ENCODE measurements at places on chromosomes 3 and 15. TPM values are rescaled to one million over a fixed set of nuclear protein-coding genes. Genes with fewer than 3 reads are reported as not detected.

The ROPN1B gene
- total RNA-seq: not detected

The FBN1 gene
- 253 TPM for total RNA-seq

The SLC24A5 gene
- total RNA-seq: not detected

GRCh38 chr15:77855871-77856270 lies 221.6 kb downstream of the TBC1D2B start:
- no peak for DNase-seq

DNA sequence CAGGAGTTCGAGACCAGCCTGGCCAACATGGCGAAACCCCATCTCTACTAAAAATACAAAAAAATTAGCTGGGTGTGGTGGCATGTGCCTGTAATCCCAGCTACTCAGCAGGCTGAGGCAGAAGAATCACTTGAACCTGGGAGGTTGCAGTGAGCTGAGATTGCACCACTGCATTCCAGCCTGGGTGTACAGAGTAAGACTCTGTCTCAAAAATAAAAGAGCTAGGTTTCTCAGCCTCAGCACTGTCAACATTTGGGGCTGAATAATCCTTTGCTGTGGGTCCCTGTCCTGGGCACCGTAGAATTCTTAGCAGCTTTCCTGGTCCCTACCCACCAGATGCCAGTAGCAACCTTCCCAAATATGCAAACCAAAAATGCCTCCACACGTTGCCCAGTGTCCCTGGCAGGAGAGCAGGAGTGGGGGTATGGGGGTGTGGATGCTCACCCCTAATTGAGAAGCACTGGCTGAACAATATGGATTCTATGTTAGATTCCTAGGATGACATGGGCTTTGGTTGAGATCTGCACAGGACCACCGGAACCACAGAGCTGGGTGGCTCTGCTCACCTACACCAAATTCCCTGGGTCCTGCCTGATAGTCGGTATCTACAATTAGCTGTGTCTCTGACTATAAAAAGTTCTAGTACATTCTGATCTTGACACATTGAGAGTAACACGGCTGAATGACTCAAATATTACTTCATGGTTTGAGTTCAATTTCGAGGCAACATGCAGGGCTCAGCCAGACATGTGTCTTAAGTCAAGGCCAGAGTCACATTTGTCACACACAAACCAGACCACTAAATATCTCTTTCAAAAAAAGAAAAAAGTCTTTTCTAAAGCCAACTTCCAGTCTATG lies 577.0 kb upstream of the MDFIC2 start:
- no peak for DNase-seq

DNA sequence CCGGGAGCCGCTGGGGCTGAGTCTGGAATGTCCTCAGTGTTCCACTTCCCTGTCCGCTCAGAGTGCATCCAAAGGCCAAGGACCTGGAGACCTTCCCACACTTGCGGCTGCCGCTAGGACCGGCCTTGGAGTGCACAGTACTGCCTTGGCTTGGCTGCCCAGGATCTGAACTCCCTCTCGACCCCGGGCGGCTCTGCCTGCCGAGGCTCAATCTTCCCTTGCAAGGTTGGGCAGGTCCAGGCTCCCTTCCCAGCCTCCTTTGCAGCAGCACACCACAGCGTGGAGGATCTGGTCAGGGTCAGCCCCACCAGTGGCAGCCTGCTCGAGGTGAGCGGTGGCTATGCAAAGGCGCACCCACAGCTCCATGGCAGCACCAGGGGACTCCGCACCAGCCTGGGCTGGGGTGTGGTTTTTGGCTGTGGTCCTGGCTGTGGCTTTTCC lies 69.2 kb downstream of the PLXNA1 start:
- no peak for DNase-seq

The ZNF280D gene
- 48.7 TPM for total RNA-seq

The HGD gene
- not detected for total RNA-seq

The FBXW12 gene
- total RNA-seq: 0.65 TPM

- DNase-seq: no peak
These were observed 93.2 kb downstream of the CMSS1 start for GRCh38 chr3:99910752-99911290.

DNA sequence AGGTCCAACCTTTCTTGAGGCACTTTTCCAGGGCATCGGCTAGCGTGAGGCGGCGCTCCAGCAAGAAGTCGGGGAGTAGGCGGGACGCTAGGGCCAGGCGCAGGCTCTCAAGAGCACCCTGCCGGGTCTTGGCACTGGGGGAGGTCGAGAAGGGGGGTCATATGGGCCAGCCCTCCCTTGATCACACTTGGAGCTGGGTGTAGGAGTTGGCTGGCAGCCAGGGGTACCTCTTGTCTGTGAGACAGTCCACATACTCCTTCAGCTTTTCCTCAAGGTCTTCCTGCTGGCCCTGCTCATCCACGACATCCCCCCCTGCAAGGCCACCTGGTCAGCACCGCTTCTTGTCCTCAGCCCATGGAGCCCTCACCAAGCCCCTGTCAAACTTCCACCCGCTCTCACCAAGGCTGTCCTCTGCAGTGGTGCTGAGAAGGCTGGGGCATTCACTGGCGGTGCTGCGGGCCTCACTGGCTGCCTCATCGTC lies 2.0 kb downstream of the IFRD2 start:
- no peak for DNase-seq

- no peak for DNase-seq
These were observed 11.1 kb downstream of the ABHD17C start for GRCh38 chr15:80706161-80706560.

DNA sequence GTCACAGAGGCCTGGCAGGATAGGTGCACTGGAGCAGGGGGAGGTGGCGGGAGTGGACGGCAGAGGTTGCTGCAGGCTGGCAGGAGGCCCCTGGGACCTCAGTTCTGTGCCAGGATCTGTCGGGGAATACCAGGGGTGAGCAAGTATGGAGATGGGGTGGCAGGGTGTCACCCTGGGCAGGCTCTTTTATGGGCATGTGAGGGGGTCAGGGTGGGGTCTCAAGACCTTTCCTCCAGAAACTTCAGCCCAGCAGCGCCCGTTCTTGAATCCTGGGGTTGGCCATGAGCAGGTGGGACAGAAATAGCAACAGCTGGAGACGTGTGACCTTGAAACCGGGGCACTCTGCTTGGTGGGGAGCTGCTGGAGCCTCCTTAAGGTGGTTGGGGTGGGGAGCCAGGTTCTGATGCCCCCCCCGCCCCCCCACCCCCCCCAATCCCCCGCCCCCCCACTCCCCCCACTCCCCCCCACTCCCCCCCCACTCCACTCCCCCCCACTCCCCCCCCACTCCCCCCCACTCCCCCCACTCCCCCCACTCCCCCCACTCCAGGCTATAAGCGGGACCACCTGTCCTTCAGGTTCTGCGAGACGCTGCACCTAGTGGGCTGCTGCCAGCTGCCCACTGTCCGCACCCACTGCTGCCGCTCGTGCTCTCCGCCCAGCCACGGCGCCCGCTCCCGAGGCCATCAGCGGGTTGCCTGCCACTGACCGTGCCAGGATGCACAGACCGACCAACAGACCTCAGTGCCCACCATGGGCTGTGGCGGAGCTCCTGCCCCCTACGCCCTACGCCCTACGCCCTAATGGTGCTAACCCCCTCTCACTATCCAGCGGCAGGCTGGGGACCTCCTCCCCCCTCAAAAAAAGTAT lies 84.9 kb downstream of the TBC1D2B start:
- DNase-seq: no peak
